GM12892 (cell line): ENCODE measurements at places on chromosomes 12 and 14.

DNA sequence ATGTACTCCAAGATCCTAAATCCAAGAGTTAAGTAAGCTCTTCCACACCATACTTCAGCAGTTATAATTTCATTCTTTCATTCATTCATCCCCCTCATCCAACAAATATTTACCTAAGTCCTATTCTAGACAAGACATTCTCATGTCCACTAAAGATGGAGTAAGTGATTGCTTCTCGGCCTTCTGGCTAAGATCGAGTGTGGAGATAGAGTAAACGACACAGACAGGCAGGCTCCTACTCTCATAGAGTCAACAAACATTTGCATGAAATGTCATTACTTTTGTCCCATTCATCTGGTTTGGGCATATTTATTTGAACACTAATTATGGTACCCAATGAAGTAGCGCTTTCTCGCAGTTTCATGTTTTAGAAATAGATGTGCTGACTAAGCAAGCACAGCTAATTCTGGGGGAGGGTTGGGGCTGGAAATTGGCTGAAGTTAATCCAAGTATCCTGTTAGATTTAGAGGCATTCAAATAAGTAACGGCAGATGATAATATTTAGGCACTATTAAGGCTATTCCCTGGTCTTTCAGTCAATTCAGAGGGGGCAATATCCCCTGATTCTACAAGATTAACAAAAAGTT lies 176.5 kb downstream of the CEP128 start:
- DNase-seq: no peak

DNA sequence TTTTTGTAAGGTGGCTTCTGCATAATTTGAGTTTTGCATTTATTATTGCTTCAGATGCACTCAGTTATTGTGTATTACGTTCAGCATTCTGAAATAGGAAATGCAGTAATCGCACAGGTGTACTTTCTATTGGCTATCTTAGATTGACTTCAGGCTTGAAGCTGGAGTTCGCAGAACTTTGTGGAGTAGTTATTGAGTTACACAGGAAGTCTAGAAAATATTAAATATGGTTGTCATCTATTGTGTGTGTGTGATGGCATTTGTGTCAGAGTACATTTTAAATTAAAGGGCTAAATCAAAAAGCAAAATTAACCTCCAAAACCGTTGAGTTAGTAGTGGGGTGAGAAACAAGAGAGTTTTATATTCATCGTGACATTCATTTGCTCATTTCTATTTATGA lies 2.7 kb downstream of the ARID2 start:
- DNase-seq: no peak

DNA sequence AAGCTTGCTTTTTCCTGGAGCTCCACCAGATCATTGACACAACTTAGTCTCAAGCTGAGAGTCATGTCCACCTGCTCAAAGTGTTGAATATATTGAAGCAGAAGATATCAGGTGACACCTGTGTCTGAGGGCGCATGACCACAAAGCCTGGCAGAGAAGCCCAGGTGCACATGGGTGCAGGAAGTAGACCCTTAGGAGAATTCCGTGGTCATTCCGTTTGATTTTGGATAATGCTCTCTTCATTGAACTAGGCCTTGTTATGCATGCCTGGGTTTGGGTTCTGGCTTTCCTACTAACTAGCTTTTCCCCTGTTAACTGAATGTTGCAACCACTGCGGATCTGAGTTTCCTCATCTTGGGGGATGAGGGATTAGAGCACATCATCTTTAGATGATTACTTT lies 7.1 kb downstream of the ARHGDIB start:
- DNase-seq: no peak

DNA sequence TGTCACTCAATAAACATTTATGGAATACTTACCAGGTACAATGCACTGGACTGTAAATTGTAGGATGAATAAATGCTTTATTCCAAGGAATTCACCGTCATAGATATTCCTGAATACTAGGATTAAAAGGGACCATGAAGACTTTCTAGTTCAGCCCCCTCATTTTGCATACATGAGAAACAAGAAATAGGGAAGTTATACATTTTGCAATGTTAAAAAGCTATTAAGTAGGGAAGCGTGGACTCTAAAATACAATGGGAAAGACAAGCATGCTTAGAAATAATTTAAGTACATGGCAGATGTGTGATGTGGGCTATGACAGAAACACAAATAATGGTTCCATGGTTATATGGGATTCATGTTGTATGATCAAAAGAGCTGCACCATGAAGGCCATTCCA lies 89.4 kb upstream of the SYT10 start:
- no peak for DNase-seq

- no peak for DNase-seq
These were observed 290.3 kb downstream of the DPF3 start for GRCh38 chr14:72603639-72604038.

DNA sequence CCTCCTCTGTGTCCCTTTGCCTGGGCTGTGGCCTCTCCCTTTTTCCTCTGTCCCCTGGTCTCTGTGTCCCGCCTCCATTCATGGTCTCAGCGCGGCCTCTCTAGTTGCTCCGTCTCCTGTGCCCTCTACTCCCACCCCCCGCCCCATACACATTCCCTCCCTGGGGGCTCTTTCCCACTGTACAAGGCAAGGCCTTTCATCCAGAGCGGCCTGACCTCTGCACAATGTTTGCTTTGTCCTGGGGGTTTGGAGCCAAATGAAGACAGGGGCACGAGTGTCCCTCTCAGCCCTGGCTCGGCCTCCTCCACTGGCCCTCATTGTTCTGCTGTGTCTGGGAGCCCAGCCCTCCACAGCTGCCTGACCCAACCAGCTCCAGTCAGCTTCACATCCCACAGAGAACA lies 678.6 kb downstream of the BCL11B start:
- DNase-seq: no peak

DNA sequence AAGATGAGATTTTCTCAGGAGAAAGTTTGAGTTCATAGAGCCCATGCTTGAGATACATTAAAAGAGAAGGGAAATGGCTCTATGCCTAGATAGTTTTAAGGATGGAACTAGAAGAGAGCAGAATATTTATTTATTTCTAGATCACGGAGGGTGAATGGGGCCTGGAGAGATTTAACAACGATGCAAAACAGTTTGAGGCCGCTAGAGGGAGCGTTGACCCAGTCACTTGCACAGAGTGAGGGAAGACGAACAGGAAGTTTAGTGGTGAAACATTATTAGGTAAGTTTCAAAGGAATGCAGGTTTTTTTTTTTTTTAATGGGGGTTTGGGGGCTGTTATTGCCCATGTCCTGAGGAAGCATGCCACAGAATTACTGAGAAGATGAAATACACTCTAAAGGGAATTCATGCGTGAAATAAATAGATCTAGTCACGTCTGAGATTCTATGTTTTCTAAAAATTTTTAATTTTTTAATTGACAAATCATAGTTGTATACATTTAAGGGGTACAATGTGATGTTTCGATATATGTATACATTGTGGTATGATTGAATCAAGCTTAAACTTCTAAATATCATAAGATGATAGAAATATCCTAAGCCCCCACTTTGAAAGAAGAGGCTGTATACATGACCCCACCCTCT lies 14.8 kb upstream of the PPP1R1A start:
- DNase-seq: no peak

- DNase-seq: no peak
These were observed 423.4 kb downstream of the NOVA1 start for GRCh38 chr14:26174395-26174794.

DNA sequence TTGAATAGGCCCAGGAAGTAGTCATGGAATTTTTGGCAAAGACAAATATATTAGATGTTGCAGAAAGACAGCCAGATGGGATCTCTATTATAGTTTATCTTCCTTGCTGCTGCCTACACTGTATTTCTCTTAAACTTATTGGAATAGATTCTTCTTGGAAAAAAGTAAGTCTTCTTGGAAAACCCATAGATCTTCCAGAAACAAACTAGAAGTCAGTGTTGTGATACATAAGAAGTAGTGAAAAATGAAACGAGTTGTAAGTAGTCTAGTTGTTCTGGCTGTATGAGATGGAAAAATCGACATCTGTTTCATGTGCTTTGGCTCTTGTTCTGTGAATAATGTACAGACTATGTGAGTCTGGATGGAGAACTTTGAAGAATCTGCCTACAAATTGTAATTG lies 29.0 kb downstream of the GLIPR1L2 start:
- DNase-seq: no peak

- DNase-seq: no peak
These were observed 9.5 kb downstream of the TSPAN11 start for GRCh38 chr12:30936036-30936435.

DNA sequence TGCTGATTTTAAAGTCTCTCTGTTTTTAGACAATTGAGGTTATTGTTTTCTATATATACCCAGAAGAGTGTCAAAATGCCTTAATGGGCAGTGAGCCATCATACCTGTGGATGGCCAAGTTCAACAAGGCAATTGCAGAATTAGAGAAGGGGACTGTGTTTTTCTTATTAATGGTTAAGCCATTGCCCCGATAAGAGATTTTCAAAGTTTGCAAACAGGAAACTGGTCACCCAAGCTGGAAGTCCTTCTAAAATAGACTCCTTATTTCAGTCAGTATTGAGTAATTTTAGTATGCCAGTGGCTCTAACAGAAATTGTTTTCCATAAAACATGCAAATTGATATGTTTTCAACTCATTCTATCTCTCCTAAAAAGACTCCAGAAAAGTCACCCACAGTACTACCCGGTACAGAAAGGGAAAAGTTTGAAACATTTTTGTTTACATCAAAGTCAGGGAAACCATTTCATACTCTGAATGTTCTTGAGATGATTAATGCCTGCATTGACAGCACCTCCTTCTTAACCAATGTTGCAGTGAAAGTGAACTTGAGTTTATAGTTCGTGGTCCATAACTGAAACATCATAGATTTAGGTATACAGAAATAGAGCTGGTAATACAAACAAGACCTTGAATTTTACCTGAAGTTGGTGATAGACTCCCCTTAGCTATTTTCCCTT lies 191.1 kb downstream of the TMX1 start:
- DNase-seq: no peak

- no peak for DNase-seq
These were observed 4.9 kb upstream of the DCAF4 start for GRCh38 chr14:72921396-72921795.

- no peak for DNase-seq
These were observed 5.0 kb downstream of the AJUBA start for GRCh38 chr14:22977434-22977683.

DNA sequence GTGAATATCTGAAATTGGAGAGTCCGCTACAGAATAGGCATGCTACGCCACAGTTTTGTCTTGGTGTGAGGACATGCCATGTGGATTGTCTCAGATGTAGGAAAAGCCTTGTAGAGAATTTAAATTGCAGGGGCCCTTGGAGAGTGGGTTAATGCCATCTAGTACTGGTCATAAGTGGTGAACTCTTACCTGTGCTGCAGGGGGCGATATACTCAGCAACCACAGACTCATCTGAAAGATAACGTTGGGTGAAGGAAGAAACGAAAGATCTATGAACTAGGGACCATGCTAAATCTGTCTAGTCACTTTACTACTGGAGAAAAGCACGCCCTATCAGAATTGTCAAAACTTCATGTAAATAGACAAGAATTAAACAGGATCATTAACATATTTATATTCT lies 33.7 kb upstream of the A2M start:
- DNase-seq: no peak

DNA sequence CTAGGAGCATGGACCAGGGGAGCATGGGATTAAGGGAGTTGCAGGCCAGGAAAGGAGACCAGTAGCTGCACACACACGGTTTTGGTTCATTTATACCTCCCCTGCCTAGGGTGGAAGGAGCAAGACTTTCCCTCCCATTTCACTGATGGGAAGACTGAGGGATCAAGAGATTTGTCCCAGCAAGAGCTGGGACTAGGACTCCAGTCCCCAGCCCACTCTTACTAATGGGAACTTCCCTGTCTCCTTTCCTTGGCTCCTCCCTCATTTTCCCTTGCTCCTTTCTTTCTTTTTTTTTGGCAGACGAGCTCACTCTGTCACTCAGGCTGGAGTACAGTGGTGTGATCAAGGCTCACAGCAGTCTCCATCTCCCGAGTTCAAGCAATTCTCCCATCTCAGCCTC lies 13.0 kb downstream of the SCNN1A start:
- no peak for DNase-seq

DNA sequence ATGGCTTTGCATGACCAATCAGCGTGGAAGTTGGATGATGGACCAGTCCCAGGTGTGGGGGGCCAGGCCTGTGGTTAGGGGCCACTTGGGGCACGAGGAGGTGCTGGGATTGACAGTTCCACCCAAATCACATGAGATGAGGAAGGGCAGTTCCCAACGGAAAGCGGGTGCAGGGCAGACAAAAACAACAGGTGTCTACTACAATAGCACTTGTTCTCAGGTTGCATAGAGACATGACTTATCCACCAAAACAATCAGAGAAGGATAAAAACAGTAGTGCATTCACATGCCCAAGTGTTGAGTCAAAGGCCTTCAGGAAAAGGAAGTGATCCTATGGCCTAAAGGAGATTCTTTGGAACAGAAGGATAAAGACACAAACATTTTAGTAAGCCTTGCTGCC lies 14.6 kb upstream of the EIF2B2 start:
- DNase-seq: no peak

- no peak for DNase-seq
These were observed 236.1 kb upstream of the NPAS3 start for GRCh38 chr14:32702562-32702961.

GRCh38 chr14:61476754-61477410 lies 155.5 kb downstream of the PRKCH start:
- DNase-seq: no peak

DNA sequence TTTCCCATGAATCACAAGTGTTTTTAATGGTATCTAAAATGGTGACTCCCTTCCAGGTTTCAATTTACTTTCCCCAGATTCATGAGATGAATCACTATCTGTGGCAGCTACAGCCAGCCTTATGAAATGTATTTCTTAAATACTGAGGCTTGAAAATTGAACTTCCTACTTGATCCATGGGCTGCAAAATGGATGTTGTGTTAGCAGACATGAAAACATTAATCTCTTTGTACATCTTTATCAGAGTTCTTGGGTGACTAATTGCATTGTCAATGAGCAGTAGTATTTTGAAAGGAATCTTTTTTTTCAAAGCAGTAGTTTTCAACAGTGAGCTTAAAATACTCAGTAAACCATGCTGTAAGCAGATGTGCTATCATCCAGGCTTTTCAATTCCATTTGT lies 250.8 kb downstream of the SLC6A15 start:
- no peak for DNase-seq

- DNase-seq: no peak
These were observed 808 bp downstream of the MSI1 start for GRCh38 chr12:120367924-120368788.

DNA sequence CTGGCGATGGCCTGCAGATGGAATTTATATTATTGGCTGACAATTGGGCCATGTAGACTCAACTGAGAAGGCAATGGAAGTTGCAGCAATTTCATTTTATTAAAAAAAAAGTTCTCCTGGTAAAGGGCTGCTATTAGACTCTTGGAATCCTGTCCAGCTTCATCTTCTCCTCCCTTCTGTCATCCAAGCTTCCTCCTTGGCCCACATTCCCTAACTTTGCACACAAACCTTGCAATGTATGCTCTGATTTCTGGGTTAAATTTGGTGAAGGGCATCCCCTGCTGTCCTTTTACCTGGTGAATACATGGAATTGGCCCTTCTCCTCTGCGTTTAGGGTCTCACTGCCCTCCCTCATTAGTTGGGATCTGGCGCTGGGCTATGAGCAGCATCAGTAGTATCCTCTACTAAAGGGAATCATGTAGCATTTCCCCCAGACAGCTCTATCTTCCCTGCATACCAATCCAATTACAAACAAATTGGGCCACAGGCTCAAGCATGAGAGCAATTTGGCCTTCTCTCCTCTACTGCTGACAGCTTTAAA lies 336.9 kb downstream of the BMP4 start:
- no peak for DNase-seq

- no peak for DNase-seq
These were observed 250.4 kb downstream of the TMTC2 start for GRCh38 chr12:82937151-82937550.
